ENCODE measurements at places on chromosomes 3 and 15.

DNA sequence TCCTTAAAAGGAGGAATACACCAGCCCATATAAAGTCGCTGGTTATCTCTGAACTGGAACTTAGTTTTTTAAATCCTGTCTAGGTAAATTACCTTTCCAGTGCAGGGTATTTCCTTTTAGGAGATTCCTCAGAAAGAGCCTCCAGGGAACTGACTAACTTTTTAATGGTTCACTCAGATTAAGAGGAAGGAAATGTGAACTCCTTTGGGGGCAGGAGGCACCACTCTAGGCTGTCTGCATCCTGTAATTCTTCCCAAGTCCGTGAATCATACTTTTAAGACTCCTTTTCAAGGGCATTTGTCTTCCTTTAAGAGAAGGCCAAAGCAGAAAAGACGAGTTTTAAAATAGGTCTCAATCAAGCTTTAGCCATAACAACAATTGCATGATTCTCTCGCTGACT is 871.2 kb upstream of the NR2F2 start:
- no peak for DNase-seq

DNA sequence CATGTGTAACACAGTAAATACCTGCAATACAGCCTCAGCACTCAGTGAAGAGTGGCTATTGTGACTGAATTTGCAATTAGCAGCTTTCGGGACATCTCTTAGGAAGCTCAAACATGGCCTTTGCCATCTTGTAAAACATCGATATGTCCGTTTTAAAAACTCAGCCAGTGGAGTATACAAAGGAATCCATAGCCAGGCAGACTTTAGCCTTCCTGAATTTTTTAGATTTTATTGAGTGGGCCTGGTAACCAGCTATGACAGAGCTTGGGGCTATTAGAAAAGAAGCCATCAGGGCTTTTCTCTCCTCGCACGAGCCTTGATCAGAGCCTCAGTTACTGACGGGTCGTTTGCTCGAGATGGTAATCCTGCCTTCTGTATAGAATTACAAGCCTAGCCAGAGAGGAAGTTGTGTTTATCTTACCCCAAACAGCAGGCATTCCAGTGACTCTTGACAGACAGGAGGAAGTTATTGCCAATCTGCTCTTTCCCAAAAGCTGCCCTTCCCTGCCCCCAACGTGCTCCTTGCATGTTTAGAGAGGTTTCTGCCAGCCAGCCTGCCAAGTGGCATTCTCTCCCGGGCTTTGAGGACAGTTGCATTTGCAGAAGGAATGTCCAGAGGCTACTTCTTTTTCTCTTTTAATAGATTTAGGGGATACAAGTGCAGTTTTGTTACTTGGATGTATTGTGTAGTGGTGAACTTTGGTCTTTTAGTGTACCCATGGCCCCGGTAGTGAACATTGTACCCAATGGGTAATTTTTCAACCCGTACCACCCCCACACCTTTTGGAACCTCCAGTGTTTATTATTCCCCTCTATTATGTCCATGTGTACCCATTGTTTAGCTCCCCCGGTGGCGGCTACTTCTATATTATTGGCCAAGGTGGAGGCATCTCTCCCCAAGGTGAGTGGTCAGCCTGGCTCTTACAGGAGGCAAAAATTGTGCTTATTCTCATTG is 40.6 kb downstream of the ITPR1 start:
- DNase-seq, result no peak

GRCh38 chr3:114756506-114757279 is 390.4 kb downstream of the ZBTB20 start:
- no peak for DNase-seq

GRCh38 chr15:74540161-74540760 is 759 bp upstream of the ARID3B start:
- no peak for DNase-seq

- no peak for DNase-seq
Observed at GRCh38 chr3:140319739-140320138, 358.1 kb upstream of the TRIM42 start.

DNA sequence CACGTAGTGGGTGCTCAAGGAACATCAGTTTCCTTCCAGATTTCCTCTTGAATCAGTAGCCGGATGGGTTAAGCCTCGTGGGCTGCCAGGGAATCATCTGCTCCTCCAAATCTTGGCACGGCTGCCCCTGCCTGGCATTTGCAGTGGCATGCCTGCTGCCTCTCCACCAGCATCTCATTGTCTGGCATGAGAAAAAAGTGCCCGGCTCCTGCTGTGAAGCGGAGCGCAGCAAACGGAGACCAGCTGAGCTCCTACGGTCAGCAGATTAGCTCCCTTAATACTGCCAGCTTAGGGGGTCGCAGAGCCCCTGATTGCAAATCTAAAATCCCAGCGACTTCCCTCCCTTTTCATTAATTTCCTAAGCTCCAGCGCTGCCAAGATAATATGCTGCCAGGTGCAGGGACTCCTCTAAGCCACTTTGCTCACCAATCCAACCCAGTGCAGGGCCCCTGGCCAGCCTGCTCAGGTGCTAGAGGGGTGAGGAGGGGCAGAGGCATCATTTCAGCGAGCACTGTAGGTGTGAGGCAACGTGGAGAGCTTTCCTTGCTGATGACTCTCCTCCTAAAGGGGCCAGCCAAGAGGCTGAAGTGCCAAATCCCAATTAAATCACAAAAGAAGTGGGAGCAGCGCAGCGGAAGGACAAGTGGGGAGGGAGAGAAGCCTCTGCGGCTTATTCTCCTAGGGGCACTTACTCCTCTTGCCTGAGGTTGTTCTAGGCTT is 49.6 kb upstream of the ST8SIA2 start:
- DNase-seq, result no peak

Data from fibroblast of skin of left biceps (primary cell).